ENCODE measurements at places on chromosomes 11 and 22.

DNA sequence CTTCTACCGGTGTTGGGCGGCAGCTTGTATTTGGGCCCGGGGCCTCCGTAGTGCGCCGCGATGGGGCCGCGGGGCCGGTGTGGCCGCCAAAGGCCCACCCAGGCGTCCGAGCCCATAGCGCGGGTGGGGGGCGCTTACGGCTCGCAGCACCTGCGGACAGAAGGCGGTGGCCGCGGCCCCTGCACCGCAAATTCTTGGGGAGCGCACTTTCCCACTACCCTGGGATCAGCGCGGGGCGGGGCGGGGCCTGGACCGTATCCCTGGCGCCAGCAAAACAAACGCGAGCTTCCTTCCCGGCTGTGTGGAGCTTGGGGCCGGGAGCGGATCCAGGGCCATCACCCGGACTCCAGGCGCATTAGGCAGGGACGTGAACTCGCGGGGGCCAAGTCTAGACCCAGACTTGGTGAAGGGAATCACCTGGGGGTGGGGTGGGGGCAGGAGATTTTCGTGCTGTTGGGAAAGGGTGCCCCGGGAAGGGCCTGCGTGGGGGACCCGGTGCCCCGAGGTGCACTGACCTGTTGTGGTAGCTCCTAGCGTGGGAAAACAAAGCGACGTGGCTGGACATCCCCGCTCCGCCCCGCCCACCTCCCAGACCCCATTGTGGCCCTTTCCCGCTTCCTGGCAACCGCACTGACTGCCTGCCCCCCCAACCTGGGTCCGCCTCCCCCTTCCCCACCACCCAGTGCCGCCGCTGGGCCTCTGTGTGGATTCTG, 2.3 kb upstream of the TYMP start:
- DNase-seq: peak; percentile 81

DNA sequence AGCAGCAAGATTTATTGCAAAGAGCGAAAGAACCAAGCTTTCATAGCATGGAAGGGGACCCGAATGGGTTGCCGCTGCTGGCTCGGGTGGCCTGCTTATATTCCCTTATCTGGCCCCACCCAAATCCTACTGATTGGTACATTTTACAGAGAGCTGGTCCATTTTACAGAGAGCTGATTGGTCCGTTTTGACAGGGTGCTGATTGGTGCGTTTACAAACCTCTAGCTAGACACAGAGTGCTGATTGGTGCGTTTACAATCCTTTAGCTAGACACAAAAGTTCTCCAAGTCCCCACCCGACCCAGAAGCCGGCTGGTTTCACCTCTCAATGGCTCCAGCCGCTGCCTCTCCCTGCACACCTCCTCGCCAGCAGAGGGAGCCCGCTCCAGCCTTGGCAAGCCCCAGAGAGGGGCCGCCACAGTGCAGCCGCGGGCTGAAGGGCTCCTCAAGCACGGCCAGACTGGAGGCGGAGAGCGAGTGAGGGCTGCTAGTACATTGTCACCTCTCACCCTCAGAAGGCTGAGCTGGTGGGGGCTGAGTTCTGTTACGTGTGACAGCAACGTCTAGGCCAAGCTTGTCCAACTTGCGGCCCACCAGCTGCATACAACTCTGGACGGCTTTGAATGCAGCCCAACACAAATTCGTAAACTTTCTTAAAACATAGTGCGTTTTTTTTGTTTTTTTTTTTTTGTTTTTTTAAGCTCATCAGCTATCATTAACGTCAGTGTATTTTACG, 8.7 kb downstream of the PTH start:
- DNase-seq: no peak

- peak; percentile 81 for DNase-seq
Observed at GRCh38 chr11:18384157-18384641, 10.2 kb upstream of the LDHA start.

DNA sequence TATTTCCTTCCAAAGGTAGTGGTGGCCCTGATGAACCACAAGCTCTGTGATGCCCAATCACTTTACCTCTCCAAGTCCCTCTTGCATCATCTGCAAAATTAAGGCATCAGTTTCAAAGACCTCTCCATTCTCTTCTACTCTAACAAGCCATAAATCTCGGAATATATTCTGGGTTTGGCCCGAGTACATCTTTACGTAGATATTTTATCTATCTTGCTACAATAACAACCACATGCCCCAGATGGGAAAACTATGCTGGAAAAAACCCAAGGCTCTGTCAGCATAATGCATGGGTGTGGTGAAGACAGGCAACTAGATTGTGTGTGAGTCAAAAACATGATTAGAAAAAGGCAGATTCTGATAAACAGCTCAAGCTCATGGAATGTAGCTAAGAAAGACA, 228.2 kb upstream of the BLID start:
- peak; percentile 82 for DNase-seq

GRCh38 chr11:86197448-86197847, 47.1 kb upstream of the EED start:
- no peak for DNase-seq

DNA sequence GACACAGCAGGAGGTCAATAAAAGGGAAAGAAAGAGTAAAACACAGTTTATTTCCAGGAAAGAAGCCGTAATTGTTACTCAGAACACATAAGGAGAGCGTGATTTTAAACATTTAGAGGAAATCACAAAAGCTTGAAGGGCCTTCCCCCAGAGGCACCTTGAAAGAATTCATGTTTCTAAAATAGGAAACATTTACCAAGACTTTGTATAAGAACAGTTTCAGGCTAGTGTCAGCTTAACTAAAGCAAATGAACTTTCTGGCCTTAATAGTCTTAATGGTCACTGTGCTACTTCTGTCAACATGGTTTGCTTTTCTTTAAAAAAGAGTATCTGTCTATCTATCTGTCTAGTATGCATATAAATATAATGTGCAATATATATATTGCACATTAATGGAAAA, 208.8 kb downstream of the CNTN5 start:
- no peak for DNase-seq

GRCh38 chr11:114293201-114293711, 2.9 kb upstream of the NNMT start:
- DNase-seq: no peak

DNA sequence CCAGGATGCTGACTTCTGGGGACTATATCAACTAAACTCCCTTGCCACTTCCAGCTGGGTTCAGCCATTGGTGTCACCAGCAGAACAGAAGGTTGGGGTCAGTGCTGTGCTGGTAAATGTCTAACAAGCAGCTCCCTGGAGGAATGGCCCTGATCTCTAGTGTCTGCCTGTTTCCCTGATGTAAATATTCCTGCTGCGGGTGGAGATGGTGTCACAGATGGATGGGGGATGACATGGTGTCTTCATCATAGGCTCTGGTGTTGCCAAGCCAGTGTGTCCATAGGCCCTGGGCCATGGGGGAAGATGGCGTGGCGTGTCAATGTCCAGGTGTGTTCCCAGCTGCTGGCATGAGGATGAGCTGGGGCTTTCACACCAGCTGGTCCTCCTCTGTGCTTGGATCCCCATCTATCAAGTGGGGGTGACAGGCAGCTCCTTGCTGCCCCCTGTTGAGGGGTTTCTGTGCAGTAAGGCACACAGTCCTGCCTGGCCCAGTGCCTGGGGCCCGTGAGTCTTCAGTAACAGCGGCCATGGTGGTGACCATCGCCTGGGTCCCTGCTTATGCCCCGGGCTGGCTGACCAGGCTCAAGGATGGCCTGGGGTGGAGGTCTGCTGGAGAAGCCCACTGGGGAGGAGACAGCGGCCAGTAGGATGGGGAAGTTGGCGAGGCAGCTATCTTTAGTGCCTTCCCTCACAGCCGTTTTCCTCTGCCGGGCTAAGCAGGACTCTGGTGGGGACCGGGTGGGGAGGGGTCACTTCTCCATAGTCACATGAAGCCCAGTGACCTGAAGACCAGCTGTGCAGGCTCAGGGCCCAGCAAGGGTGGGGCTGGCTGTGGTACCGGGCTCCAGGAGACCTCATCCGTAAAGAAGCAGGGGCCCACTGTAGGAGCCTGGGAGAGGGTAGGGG, 12.7 kb downstream of the RPL3 start:
- DNase-seq: no peak

DNA sequence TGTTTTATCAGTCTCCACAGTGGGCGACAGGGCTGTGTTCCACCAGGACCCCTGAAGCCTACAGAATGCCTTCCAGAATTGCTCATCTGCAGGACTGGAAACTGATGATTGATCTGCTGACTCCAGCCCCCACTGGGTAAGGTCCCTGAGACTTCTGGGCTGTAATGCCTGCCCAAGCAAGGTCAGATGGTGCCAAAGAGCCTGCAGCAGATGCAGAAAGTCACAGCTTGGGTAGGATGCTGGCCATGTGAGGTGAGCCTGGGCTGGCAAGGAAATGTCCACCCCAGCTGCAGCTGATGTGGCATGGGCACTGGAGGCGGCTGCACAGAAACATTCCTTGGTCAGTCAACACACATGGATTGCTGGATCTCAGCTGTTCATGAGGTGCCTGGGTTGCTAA, 30.9 kb downstream of the LRRC32 start:
- no peak for DNase-seq

DNA sequence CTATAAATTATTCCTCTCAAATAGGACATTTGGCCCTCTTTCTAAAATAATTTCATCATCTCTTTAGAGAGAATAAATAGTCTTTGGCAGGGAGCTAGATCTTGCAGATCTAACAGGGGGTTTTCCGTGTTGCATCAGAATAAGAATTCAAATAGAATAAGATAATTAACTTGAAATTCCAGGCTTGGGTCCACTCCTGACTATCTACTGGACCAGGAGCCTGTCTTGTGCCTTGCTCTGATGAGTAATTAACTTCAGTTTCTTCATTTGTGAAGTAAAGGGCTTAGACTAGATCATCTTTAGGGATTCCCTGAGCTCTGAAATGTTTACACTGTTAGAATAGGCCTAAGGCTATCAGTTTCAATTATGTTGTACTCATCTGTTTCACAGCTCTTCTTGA, 23.5 kb upstream of the TMEM123 start:
- no peak for DNase-seq

GRCh38 chr11:15451713-15452112, 337.0 kb downstream of the INSC start:
- DNase-seq: no peak

DNA sequence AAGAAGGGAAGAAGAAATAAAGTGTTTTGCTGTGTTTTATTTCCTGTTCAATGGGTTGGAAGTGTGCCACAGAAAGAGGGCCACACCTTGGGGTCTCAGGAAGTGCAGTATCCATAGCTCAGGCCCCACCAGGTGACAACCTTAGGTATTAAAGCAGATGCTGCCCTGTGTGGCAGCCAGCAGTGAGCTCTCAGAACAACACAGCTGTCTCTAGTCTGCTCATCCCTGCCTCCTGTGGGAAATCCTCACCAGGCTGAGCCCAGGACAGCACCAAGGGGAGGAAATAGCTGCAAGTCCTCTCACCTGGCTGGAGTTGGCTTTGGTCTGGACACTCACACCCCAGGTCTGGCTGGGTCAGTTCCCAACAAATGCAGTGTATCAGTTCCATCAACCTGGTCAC, 25.1 kb downstream of the ARL14EP start:
- DNase-seq: no peak

- no peak for DNase-seq
Observed at GRCh38 chr22:17548756-17549035, 14.6 kb upstream of the SLC25A18 start.

DNA sequence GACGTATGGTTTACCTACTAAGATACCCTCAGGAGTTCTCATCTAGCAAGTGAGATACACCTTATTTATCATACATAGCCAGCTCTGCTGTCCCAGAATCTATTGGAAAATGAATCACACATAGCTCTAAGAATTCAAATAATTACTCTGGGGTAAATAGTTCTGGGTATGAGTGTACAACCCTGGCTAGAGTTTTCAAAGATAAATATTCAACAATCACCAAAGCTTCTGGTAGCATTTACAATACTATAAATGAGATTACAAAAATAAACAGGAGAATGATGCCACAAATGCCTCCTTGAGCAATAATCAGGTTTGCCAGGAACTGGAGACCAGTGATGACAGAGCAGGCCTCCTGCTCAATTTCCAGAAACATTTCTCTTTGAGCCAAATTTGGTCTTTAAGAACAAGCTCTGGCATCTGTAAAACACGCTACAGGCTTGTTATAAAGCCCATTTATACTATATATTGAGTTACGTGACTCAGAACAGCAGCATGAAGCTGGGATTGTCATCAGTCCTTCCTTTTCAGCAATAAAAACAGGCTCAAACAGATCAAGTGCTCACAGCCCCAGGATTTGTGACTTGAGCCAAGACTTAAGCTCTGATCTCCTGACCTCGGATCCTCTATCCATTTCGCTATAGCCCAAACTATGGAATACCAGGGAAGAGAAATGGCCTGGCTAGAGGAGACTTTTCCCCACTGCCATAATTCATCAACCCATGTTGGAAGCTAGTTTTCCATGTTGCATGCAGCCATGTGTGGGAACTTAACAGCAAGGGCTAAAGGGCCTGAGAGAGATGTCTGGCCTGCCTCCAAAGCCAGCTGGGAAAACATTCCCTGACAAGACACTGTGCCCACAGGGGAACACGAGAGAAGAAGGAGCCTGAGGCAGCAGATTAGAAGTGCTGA, 19.7 kb downstream of the RAB30 start:
- DNase-seq: peak; percentile 90

GRCh38 chr11:4636962-4637661, at the start of gene OR51D1:
OR51D1 (plus strand) TSS chr11:4637477; CDS start chr11:4639791, 2,314 bp downstream.
- DNase-seq: peak; percentile 85

- DNase-seq: no peak
Observed at GRCh38 chr22:31333641-31334040, 12.5 kb downstream of the PATZ1 start.

- peak; percentile 93 for DNase-seq
Observed at GRCh38 chr11:126163074-126163700, 48.3 kb downstream of the RPUSD4 start.

DNA sequence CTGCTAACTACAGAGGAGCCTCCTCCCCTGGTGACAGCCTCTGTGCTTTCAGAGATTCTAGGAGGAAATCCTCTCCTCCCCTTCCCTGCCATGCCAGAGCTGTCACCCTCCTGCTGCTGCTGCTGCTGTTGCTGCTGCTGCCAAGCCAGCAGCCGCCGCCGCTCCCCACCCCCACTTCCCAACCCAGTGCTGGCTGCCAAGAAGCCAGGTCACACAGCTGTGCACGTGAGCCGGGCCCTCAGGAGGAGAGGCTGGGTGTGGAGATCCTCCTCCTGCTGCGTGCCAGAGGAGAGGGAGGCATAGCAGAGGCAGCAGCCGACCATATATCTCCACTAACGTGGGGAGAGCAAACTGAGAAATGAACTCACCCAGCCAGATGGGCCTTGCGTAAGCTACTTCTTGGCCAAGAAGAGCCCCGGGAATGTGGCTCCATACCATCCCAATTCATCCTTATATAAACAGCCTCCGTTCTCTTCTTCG, 12.4 kb downstream of the CRY2 start:
- DNase-seq: peak; percentile 98

GRCh38 chr11:2932850-2933251, 3.6 kb upstream of the PHLDA2 start:
- DNase-seq: peak; percentile 22

All from AG08395 (cell line).